ENCODE measurements at places on chromosomes 7 and 10. TPM values are rescaled to one million over a fixed set of nuclear protein-coding genes. Genes with fewer than 3 reads are reported as not detected.

DNA sequence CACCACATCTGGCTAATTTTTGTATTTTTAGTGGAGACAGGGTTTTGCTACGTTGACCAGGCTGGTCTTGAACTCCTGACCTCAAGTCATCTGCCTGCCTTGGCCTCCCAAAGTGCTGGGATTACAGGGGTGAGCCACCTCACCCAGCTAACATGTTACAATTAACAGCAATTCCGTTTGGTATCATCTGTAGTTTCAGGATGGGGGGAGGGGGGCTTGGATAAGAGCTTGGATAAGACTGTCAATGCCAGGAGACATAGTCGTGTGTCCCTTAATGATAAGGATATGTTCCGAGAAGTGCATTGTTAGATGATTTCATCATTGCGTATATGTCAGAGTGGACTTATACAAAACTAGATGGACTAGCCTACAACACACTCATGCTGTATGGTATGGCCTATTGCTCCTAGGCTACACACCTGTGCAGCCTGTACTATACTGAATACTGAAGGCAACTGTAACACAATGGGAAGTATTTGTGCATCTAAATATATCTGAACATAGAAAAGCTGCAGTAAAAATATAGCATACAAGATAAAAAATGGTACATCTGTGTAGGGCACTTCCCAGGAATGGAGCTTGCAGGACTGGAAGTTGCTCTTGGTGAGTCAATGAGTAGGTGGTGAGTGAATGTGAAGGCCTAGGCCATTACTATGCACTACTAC is 103.9 kb upstream of the TNS3 start:
- DNase-seq = no peak

- DNase-seq = no peak
These were observed 8.0 kb downstream of the TSPAN15 start for GRCh38 chr10:69459101-69459790.

- DNase-seq = no peak
These were observed 3.5 kb upstream of the SNX8 start for GRCh38 chr7:2317556-2318293.

- no peak for DNase-seq
These were observed 132.1 kb downstream of the INHBA start for GRCh38 chr7:41570766-41571165.

DNA sequence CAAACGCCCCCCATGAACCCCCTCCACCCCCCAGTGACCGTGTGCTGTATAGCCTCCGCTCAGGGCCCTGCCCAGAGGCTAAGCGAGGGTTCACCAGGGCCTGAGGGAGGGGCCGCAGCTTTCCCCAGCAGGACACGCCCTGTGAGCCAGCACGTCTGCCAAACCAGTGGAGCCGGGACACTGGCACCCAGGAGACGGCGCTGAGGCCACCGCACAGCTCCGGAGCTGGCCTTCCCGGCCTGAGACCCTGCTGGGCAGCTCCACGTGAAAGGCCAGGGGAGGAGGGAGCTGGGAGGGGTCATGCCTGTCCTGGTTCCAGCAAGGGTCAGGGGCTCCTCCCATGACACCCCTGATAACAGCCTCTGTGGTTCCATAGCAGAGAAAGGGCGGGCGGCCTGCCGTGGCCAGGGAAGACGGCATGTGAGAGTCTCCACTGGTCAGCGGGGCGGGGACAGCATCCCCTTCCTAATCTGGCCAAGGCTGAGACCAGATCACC is 278.3 kb downstream of the ELFN1 start:
- DNase-seq = no peak

DNA sequence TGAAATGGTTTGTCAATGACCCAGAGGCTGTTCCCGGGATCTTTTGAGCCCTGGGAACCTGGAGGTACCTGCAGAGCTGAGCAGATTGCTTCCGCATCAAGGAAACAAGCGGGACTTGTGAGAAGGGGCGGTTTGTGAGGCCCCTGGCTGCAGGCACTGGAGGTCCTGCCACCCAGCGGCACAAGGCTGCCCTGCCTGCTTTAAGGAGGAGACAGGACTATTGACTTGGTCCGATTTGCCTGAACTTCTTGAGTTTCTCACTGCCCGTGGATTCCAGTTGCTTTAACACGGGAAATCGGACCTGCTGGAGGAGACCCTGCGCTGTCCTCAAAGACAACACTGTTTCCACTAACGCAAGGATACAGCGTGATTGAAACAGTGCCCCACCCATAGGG is 130.1 kb downstream of the DNAJB6 start:
- DNase-seq = no peak

GRCh38 chr10:94103801-94104221 is 110.1 kb downstream of the PLCE1 start:
- no peak for DNase-seq

GRCh38 chr7:79176859-79177477 is 276.5 kb downstream of the MAGI2 start:
- DNase-seq = no peak

DNA sequence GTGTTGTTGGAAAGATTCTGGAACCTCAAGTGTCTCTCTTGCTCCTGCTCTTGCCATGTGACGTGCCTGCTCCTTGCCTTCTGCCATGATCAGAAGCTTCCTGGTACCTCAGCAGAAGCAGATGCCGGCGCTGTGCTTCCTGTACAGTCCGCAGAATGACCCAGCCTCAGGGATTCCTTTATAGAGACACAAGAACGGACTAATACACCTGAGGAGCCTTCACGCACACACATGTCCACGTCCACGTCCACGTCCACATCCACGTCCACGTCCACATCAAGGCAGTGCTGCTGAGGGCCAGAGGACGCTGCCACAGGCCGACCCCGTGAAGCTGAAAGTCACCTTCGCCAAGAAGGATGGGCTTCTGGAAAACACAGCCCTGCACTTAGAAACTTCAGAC is 190.1 kb downstream of the MAD1L1 start:
- DNase-seq = no peak

GRCh38 chr7:137942484-137943115 is 59.3 kb downstream of the CREB3L2 start:
- no peak for DNase-seq

- no peak for DNase-seq
These were observed 122.9 kb upstream of the KCTD7 start for GRCh38 chr7:66505531-66506451.

DNA sequence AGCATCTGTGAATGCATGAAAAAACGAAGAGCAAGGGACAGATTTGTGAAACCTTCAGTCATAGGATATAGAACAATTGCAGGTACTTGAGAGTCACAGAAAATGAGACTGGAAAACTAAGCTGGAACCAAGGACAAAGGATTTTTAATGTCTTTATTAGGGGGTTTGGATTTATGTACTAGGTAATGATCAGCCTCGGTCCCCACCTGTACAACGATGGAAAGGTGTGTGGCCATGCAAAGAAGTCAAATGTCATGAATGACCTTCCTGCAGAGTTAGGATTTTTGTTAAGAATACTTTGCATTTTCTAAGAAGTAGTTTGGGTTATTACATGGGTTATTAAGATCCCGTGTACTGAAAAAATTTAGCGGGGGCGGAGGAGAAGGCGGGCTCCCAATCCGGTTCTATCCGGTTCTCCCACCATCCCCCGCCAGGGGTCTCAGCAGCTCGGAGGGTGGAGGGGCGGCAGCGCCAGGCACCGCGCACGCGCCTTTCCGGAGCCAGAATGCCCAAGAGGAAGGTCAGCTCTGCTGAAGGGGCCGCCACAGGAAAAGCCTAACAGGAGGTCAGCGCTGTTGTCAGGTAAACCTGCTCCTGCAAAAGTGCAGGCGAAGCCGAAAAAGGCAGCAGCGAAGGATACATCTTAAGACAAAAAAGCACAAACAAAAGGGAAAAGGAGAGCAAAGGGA is 327.5 kb upstream of the PLXDC2 start:
- DNase-seq = peak; percentile 36

DNA sequence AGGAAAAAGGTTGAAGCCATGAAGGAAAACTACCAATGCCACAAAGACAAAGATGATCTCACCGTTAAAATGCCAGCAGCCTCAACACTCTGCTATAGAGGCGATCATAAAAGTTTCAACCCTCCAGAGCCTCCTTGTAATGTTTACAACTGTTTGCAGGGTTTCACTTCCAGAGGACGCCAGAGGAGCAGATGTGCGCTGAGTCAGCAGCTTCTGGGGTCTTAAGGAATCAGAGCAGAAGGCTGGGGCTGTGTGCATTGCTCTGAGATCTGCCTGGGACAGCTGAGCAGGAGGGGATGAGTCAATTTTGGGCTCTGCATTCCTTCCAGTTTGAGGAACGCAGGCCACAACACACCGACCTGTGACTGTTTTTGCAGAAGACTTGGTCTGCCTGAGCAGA is 98.3 kb downstream of the TMEM130 start:
- DNase-seq = no peak

DNA sequence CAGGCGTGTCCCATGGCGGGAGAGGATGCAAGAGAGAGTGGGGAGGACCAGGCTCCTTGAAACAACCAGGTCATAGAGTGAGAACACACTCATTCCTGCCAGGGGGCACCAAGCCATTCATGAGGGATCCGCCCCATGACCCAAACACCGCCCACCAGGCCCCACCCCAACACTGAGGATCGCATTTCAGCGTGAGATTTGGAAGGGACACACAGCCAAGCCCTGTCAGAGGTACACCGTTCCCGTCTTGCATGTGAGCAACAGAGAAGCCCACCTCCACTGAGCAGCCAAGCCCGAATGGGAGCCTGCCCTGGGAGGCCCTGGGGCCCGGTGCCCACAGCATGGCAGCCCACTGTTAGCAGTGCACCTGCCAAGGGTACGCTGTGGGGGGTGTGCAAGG is 7.9 kb upstream of the ARPC1B start:
- DNase-seq = no peak

GRCh38 chr7:15862781-15863165 is 176.3 kb upstream of the MEOX2 start:
- no peak for DNase-seq

DNA sequence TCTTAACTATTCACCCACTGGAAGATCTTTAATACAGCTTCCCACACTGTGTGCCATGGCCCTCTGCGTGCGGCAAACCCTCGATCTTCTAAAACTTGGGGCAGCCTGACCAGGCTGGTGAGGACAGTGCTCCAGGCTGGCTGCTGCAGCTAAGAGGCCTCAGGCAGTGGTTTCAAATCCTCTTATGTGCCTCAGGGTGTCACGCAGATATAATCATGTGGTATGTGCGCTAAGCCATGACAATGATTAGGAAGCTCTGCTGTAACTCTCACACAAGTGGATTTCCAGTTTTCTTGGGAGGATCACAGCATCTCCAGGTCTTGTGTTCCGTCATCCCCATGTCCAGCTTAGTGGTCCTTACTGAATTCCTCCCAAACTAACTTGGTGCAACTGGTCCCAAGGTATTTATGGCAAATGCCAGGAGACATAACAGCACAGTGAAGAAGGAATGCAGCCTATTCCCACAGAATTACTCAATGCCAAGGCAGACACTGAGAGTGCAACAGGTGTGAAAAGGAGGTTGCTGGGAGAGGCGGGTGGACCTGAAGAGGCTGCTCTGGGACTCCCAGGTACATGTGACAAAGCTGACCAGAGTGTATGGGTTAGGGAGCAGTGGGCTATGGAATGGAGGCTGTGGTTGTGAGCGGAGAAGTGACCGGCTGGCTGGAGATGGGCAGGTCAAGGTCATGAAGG is 2.3 kb downstream of the HPS1 start:
- DNase-seq = no peak

DNA sequence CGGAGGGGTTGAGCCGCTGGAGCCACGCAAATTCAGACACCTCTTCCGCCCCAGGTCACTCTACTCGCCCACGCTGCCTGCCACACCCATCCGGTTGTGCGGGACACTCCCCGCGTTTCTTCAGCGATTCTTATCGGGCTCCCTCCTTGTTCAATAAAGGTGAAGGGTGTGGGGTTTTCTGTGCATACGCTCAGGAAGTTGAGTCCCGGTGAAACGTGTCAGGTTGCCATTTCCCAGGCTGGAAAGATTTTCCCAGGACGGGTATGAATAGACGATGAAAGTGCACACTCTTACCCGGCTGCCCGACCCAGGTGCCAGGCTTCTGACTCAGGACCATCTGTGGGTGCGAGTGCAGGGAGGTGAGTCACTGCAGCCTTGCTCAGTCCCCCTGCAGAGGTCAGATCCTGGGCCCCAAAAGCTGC is 22.0 kb downstream of the KLF6 start:
- DNase-seq = no peak

- no peak for DNase-seq
These were observed 78.4 kb downstream of the DGKI start for GRCh38 chr7:137768366-137768765.

GRCh38 chr7:45624392-45624760 is 50.2 kb downstream of the ADCY1 start:
- DNase-seq = no peak

DNA sequence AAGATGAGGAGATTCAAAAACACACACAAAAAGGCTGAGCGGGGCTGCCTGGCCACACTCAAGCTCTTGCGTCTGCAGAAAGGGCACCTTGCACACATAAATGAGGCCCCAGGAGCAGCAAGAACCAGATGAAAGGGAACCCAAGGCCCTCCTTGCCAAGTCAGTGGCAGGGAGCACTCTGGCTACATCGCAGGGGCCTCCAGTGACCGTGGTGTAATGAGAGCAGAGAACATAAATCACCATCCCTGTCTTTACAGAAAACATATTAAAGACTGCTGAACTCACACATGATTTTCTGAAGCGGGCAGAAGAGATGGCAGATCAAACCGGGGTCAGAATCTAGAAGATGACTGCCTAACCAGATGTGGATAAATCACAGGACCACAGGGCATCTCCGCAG is 80.5 kb downstream of the SLIT1 start:
- no peak for DNase-seq

DNA sequence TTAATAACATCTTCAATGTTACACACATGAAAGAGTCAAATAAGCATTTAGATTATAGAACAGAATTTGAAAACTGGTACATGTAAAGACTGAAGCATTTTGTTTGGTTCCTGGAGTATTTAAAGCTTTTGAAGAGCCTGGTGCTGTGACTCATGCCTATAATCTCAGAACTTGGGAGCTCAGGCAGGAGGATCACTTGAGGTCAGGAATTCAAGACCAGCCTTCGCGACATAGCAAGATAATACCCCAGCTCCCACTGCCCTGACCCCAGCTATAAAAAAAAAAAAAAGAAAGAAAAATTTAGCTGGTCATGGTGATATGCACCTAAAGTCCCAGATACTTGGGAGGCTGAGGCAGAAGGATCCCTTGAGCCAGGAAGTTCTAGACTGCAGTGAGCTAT is 87.8 kb downstream of the HDAC9 start:
- no peak for DNase-seq

- no peak for DNase-seq
These were observed 20.2 kb upstream of the OPTN start for GRCh38 chr10:13079776-13080050.

The CDHR3 gene
- 10.5 TPM for total RNA-seq

The SFRP5 gene
- total RNA-seq = 15.1 TPM

The HBP1 gene
- 63.5 TPM for total RNA-seq

The ZCCHC24 gene
- total RNA-seq = 7.8 TPM

The IFIT2 gene
- 4.8 TPM for total RNA-seq

The FZD1 gene
- total RNA-seq = 3.8 TPM

The OLAH gene
- total RNA-seq = not detected

The C10orf53 gene
- not detected for total RNA-seq

The KLF14 gene
- total RNA-seq = 0.05 TPM

The KNDC1 gene
- 0.61 TPM for total RNA-seq

The H2AZ2 gene
- 182 TPM for total RNA-seq

The ABCC2 gene
- 45.6 TPM for total RNA-seq

The SLC29A4 gene
- 2.8 TPM for total RNA-seq

The EGR2 gene
- 0.17 TPM for total RNA-seq

The NACAD gene
- 0.09 TPM for total RNA-seq
